ENCODE measurements at places on chromosomes 7 and 10. TPM values are rescaled to one million over a fixed set of nuclear protein-coding genes. Genes with fewer than 3 reads are reported as not detected.

DNA sequence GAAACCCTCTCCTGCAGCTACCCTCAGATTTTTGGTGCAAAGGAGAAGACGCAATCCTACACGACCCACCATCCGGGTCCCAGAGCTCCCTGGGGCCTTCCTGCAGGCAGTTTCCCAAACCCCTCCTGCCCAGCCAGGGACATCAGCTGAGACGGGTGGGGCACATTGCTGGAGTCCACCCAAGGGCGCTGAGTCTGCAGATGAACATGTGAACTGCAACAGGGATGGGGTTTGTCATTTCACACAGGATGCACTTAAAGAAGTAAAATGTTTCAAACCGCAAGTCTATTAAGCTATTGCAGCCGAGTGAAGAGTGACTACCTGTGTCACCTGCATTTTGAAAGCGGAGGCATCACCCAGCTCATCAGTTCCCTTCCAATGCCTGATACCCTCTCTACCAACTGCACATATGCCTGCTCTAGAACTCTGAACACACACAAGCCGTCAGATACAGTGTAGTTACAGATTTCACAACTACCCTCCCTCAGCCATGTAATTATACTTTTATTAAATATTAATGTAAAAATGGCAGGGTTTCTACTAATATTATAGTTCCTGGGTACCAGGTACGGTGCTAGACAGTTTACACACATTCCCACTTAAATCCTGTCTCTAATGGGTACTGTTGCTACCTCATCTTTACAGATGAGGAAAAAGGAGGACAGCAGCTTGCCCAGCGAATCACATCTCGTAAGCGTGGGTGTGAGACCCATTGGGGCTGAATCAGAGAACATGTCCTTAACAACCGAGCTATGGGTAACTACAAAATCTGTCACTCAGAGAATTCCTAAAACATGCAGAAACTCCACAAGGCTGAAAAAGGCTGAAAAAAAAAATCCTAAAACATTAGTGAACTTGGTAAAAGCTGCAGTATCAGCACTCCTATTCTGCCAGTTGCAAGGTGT is 71.2 kb downstream of the GRB10 start:
- DNase-seq = no peak

DNA sequence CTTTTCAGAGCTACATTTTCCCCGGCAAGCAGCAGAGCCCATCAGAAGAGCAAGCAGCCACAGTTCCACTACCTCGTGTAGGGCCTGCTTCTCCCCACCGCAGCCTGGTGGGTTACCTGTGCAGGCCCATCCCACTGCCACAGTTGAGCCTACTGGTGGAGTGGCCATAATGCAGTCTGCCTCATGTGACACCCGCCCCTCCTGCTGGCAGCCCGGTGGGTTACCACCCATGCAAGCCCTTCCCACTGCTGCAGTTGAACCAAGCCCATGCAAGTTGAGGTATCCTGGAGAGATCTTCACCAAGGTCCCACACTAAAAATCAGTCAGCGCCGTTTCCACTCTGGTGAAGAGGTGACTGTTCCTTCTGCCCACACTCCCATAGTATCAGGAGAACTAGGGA is 32.1 kb upstream of the CNNM1 start:
- no peak for DNase-seq

- DNase-seq = no peak
Measured at GRCh38 chr7:33190688-33191304, 61.4 kb downstream of the BBS9 start.

DNA sequence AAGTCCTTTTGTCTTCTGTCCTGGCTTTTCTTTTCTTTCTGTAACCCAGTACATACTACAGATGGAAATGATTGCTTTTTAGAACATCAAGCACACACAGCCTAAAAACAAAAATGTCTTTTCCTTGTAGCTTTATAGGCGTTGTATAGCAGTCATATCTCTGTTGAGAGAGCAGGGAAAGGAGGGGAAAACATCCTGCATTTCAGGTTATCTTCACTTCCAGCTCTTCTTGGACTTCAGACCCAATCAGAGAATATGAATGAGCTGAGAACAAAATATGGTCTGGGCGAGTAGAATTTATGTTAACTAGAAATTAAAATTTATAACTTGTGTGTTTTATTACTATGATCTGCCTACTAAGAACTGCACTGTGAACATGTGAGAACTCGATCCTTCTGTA is 14.7 kb downstream of the TMEM60 start:
- no peak for DNase-seq

- DNase-seq = no peak
Measured at GRCh38 chr10:127296696-127297095, 100.3 kb upstream of the INSYN2A start.

GRCh38 chr7:151468217-151469018 is 28.5 kb upstream of the CRYGN start:
- no peak for DNase-seq

GRCh38 chr10:70458329-70459060 is 17.0 kb upstream of the NODAL start:
- DNase-seq = peak; percentile 71

- no peak for DNase-seq
Measured at GRCh38 chr7:526460-527034, 6.9 kb upstream of the PDGFA start.

- peak; percentile 73 for DNase-seq
Measured at GRCh38 chr10:21526860-21527597, 1.5 kb upstream of the SKIDA1 start.

DNA sequence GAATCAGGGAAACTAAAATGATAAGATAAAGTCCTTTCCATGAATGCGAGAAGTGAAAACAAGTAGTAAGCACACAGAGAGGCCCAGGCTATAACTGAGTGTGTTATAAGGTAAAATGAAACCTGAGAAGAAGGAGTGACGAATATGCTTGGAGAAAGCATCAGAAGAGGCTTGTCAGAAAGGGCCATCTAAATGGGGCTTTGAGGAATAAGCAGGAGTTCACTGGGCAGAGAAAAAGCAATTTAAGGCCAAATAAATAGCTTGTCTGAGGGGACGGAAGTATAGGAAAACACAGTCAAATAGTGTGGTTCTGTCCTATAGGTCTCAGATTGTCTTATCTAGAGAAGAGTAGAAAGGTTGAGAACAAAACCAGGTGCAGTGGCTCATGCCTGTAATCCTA is 59.6 kb upstream of the GSDME start:
- no peak for DNase-seq

GRCh38 chr10:112232670-112233069 is 49.1 kb upstream of the GPAM start:
- DNase-seq = no peak

GRCh38 chr7:79590391-79590790 is 136.9 kb upstream of the MAGI2 start:
- DNase-seq = peak; percentile 8

DNA sequence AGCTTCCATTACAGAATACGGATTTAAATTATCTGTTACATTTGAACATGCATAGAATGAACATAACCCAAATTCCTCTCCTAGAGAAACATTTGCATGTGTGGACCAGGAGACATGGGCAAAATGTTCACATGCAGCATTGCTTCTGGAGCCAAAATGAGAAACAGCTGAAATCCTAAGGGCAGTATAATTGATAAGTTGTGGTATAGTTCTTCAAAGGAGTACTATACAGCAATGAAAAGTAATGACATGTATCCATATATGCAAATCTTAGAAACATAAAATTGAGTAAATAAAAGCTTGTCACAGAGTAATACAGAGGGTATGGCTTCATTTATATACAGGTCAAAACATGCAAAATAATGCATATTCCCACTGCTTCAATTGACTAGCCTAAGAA is 77.1 kb downstream of the RAB11FIP2 start:
- no peak for DNase-seq

DNA sequence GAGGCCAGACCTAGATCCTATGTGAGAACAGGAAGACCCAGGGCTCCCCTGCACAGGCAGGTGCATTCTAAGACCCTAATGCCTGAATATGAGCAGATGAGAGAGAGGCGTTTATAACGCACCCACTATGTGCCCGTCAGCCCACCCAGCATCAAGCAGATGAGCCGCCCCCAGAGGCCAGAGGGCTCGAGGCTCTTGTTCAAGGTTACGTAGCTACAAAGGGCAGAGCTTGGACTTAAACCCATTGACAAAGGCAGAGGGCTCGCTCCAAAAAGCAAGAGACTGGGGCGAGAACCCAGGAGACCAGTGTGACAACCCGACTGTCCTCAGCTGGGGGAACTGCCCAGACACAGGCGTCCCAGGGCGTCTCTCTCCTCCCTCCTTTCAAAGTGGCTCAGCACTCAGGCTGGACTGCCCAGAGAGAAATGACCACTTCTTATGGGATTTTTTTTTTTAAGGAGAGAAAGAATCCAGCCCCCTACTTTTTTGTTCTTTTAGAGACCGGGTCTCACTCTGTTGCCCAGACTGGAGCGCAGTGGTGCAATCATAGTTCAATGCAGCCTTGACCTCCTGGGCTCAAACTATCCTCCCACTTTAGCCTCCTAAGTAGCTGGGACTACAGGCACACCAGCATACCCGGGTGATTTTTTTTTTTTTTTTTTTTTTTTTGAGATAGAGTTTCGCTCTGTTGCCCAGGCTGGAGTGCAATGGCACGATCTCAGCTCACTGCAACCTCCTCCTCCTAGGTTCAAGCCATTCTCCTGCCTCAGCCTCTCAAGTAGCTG is 40.1 kb downstream of the TNRC18 start:
- no peak for DNase-seq

DNA sequence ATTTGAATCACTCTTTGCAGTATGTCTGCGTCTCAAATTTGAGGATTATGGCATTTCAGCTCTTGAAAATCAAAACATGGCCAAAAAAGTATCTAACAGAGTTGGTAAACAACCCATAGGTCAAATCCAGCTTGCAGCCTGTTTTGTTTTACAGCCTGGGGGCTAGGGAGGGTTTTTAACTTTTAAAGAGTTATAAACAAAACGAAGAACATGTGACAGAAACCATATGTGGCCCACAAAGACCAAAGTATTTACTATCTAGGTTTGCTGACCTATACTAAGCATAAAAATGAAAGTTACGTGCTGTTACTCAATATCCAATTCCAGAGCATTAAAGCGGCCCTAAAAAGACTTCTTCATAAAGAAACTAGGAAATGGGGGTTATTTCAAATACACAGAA is 55.5 kb upstream of the STARD3NL start:
- DNase-seq = peak; percentile 38

DNA sequence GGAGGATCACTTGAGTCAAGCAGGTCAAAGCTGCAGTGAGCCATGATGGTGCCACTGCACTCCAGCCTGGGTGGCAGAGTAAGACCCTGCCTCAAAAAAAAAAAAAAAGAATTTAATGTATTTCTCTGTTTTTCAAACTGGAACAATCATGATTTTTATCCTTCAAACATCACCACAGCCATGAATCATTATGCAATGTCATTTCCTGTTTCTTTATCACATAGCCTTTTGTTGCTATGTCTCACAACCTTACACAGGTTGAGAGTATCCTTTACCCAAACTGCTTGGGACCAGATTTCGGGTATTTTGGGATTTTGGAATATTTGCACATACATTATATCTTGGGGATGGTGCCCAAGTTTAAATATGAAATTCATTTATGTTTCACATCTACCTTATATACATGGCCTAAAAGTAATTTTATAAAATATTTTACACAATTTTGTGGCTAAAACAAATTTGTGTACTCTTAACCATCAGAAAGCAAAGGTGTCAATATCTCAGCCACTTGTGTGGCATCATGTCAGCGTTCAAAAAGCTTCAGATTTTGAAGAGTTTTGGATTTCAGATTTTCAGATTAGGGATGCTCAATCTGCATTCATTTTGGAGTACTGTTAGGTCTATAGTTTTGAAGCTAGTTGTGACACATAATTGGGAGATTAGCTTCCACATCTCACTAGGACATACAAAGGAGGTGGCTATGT is 8.2 kb downstream of the NT5C3A start:
- no peak for DNase-seq

DNA sequence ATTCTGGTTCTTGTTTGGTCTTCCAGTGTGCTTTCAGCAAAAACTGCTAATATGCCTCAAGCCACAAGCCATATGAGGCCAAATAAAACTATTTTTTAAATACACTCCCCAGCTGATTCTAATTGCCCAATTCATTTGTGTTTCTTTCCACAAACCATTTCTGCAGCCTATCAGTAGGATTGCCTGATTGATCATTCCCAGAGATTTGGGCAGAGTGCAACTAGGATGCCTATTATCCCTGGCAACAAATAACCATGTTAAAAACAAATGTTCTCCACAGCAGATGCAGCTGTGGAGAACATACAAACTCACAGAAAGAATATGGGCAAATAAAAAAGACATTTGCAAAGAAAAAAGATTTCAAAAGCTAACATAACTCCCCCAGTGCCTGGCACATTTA is 76.9 kb upstream of the CAV2 start:
- no peak for DNase-seq

DNA sequence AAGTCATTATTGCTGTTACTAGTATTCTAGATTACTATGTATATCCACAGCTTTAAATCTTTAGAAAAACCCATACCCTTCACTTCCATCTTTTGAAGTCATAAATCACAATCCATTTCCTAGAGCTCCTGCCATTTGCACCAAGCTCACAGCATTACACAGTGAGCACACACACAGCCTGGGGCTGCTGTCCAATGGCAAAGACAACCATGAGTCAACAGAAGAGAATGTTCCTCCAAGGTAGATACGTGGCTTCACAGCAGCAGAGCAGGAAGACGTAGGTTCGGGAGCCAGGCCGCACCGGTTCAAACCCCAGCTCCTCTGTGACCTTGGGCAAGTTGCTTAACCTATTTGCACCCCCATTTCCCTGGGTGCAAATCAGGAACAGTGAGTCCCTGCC is 234.6 kb downstream of the DIP2C start:
- no peak for DNase-seq

DNA sequence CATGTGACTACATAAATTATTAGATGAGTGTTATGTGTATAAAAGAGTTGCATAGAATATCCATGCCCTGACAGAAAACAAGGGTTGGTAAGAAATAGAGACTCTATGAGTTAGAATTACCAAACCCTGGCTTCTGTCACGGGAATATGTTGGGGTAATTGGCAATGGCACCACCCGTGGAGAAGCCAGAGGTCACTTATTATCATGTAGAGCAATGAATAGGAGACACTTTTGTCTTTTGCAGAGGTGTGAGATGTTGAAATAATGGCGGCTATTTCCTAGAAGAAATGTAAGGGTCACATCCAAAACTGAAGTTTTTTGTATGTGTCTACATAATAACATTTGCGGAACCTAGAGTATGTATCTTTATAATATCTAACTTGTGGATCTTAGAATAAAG is 35.3 kb downstream of the ABCB5 start:
- no peak for DNase-seq

- peak; percentile 11 for DNase-seq
Measured at GRCh38 chr7:79227044-79227443, 226.4 kb downstream of the MAGI2 start.

FAM237B gene
- polyA plus RNA-seq = not detected

CHST15 gene
- polyA plus RNA-seq = 2.8 TPM

CYP3A5 gene
- 7.6 TPM for polyA plus RNA-seq

ZCWPW1 gene
- 7.9 TPM for polyA plus RNA-seq

LRRD1 gene
- not detected for polyA plus RNA-seq

NUDT13 gene
- 3.7 TPM for polyA plus RNA-seq

RBP4 gene
- polyA plus RNA-seq = 24.3 TPM

ATOH7 gene
- polyA plus RNA-seq = 0.45 TPM

UCMA gene
- not detected for polyA plus RNA-seq

IPMK gene
- polyA plus RNA-seq = 1.7 TPM

FAS gene
- 6.5 TPM for polyA plus RNA-seq

ACSL5 gene
- 5.6 TPM for polyA plus RNA-seq

SCART1 gene
- polyA plus RNA-seq = 0.37 TPM

MGAM2 gene
- polyA plus RNA-seq = not detected

ARHGEF35 gene
- polyA plus RNA-seq = 9.5 TPM

NEBL gene
- 13.8 TPM for polyA plus RNA-seq

CREB5 gene
- 3.4 TPM for polyA plus RNA-seq
